ENCODE measurements at places on chromosomes 6 and 20. TPM values are rescaled to one million over a fixed set of nuclear protein-coding genes. Genes with fewer than 3 reads are reported as not detected.
A peak's percentile ranks its signal among the peaks of the same experiment; 100 is the strongest.

Gene BACH2
- 69.2 TPM for total RNA-seq

Gene FGD2
- total RNA-seq, result 0.57 TPM

Gene SALL4
- total RNA-seq, result 0.28 TPM

Gene MYO6
- total RNA-seq, result 0.14 TPM

Gene FAM209B
- 1.5 TPM for total RNA-seq

Gene LRRC73
- total RNA-seq, result 0.14 TPM

Gene PCK1
- total RNA-seq, result not detected

Gene DPPA5
- total RNA-seq, result not detected

Gene CD40
- total RNA-seq, result 2.7 TPM

Gene METTL24
- total RNA-seq, result not detected

Gene HAO1
- total RNA-seq, result not detected

Gene RGS17
- not detected for total RNA-seq

Gene MMUT
- total RNA-seq, result 13.1 TPM

Gene PDYN
- not detected for total RNA-seq

Gene MLIP
- not detected for total RNA-seq

Gene ZNF334
- 2.0 TPM for total RNA-seq

Gene DCDC2
- total RNA-seq, result not detected

DNA sequence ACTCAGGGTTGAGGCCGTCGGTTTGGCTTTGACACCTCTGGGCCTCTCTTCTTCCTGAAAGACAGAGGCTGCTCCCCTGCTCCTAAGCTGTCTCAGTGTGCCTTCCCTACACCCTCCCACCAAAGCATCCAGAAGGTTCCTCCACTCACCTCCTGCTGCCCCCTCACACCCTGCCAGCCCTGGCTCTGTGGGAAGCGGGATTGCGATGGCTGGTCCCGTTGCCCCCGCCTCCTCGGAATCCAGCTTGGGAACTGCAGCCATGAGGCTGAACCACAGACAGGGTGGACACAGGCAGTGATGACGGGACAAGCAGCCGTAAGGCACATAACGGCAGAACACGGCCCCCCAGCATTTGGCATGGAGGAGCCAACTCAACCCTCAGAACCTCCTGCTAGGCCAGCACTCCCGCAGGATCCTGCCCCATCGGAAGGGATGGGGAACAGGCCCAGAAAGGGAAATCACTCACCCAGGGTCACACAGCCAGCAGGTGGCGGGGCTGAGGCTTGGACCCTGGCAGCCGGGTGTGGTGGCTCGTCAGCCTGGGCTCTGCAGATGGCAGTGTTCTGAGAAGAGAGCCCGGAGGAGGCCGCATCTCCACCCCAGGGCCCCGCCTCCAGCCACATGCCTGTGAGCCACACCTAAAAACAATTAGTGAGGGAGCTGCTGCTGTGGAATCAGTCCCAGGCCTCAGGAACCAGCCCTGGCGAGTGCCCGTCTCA, 139.6 kb downstream of the PHACTR3 start:
- DNase-seq, result no peak

DNA sequence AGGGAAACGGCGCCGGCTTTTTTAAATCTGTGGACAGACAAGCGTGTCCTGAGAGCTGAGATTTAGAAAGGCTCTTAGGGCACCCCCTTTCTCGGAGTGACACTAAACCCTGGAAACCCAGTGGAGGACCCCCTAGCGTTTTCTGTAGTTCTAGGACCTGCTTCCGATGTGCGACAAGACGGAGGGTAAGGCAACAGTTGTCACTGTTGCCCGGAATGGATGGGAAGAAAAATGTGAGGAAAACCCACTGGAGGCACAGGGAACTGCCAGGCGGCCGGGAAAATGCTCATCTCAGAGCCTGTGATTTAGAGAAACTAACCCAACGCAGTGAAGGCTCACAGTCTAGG, 551 bp upstream of the ATP5F1E start:
- DNase-seq, result no peak

- DNase-seq, result no peak
Observed at GRCh38 chr6:164377348-164377918, 932.0 kb downstream of the C6orf118 start.

- no peak for DNase-seq
Observed at GRCh38 chr6:69937402-69938136, 71.2 kb downstream of the COL19A1 start.

- no peak for DNase-seq
Observed at GRCh38 chr6:139439349-139439748, 64.9 kb upstream of the CITED2 start.

- DNase-seq, result peak; percentile 72
Observed at GRCh38 chr6:63529498-63529897, 42.8 kb upstream of the LOC128125822 start.

DNA sequence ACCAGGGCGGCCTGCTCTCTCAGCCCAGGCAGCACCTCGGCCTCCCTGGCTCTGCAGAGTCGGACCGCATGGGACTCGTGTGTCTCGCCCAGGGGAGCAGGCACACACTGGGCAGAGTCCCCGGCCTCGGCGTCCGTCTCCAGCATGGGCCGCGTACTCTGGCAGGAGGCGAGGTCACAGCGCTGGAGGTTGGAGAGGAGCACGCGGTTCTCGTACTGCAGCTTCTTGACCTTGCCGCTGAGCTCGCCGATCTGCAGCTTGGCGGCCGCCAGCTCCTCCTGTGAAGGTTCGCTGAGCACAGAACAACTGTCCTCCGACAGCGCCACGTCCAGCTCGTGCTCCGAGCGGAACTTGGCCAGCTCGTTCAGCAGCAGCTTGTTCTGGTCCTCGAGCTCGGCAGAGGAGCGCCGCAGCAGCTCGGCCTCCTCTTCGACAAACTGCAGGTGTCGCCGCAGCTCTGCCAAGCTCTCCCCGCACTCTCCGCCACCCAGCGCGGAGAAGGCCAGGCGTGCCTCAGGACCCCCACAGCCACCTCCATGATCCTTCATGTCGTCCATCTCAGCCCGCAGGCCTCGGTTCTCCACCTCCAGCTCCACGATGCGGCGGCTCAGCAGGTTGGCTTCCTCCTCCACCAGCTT, 42.0 kb upstream of the DSN1 start:
- DNase-seq, result no peak

DNA sequence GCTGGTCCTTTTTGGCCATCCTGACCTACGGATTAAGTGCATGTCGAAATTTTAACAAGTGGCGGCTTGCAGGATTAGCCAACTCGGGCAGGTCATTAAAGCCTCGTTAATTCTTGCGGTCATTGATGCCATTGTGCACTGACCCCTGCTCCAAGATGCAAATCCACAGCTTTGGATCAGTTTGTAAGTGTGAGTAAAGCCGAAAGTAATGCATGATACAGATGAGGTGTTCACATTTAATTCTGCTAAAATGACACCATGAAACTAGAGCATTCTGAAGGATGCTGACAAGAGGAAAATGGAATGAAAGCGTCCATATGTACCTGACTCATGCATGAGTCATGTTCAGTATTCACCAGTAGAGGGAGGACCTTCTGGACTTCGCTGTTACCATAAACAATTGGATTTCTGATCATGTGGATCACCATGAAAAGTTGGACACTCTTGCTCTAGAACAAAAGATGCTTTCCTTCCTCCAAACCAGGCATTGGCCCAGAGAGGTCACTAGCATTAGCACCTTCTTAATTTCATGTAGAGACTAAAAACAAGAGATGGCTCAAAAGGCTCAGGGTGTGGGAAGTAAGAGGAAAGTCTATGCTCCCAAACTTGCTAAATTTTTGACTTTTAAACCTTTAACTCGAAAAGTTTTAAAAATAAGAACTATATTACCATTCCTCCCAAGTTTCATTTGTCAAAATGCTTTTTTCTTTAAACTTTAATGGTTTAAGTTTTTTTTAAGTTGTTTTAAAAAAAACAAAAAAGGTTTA, 48.0 kb downstream of the MUC22 start:
- no peak for DNase-seq

- peak; percentile 30 for DNase-seq
Observed at GRCh38 chr6:17574866-17575560, 25.1 kb upstream of the FAM8A1 start.

GRCh38 chr6:90229331-90230010, 67.2 kb downstream of the BACH2 start:
- DNase-seq, result no peak

DNA sequence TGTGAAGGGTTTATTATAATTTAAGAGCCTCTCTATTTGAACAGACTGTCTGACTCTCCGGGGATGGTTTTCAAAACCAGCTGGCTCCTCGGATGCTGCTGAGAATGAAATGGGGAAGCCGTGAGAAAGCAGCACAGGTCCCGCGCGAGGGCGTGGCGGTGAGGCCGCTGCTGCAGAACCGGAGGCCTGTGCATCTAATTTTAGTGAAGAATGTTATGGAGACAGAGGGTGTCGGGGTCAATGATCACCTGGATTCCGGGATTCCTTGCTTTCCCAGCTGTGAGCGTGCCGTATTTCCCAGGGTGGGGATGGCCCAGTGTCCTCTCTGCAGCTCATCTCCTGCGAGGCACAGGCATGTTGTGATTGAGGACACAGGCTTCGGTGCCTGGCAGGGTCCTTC, 348.0 kb downstream of the CDH4 start:
- DNase-seq, result no peak

DNA sequence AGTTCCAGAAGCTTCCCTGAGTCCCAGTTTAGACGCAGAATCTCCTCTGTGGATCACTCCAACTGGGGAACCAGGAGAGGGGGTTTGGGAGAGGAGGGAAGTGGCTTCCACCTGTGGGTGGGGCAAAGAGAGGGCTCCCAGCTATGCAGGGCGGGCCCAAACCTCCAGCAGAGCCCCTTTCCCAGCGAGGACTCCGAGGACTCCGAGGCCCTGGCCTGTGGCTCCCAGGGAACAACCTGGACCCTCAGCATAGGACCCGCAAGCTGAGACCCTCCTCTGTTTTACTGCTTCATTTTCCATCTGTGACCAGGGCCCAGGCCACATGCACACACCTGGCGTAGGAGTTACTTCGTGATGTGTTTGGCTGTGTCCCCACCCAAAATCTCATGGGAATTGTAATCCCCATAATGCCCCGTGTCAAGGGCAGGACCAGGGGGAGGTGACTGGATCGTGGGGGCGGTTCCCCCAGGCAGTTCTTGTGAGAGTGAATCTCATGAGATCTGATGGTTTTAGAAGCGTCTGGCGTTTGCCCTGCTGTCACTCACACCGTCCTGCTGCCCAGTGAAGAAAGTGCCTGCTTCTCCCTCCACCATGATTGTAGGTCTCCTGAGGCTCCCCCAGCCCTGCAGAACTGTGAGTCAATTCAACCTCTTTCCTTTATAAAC, 27.9 kb downstream of the NTSR1 start:
- DNase-seq, result no peak

GRCh38 chr20:6576726-6577125, 190.8 kb upstream of the BMP2 start:
- no peak for DNase-seq

DNA sequence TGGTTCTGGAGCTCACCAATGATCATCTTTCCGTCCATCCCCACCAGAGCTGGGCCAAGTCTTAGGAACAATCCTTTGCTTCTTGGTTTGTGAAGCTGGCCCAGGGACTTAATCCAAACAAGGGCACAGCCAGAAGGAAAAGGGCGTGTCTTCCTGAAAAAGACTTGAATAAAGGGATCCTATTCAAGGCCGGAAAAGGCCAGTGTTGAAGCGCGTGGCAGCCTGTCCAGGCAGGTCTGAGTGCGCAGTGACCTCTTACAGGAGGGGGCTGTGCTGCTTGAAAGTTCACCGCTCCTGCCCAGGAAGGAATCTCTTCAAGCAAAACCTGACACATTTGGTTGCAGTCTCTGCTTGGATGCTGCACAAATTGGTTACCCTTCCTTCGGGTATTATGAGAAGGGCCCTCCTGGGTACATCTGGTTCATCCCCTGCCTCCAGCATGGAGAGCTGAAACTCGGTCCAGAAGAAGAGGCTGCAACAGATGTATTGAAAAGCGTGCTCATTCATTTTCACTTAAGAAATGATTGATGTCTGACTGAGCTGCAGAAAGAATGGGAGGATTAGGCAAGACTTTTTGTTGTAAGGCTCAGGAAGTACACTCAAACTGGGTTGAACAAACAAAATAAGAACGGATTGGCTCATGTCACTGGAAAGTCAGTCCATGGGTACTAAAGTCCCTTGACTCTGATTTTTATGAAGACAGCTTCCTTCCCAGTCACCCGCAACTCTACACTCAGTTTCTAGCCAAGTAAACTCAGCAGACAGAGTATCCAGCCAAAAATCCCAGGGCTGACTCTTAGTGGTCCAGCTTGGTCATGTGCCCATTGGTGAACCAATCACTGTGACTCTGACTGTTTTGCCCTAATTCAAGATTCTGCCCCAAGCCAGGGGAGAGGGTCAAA, 136.3 kb downstream of the TFAP2C start:
- DNase-seq, result no peak

GRCh38 chr6:117521791-117522502, 39.5 kb downstream of the DCBLD1 start:
- no peak for DNase-seq

- no peak for DNase-seq
Observed at GRCh38 chr6:40160826-40161225, 226.6 kb upstream of the MOCS1 start.

GRCh38 chr20:4216866-4217265, 201.5 kb upstream of the RNF24 start:
- DNase-seq, result no peak

DNA sequence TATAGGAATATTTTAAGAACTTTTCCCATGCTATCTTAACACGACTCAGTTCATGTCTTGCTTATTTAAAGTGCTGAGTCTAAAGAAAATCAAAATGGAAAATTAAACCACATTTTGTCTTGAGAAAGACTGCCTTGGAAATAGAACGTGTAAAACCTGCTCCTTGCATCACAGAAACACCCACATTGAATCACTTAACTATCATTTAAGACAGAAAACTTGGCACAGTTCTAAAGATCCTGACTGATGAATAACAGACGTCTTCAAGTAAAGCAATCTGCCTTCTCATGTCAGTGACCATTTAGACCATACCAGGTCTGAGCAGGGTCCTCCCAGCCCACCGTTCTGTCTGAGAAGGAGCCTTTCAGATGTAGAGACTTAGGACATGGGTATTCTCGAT, 7.4 kb downstream of the PERP start:
- DNase-seq, result no peak

GRCh38 chr6:31579546-31580437, 2.4 kb downstream of the LTB start:
- peak; percentile 73 for DNase-seq

- no peak for DNase-seq
Observed at GRCh38 chr6:137013738-137014602, 30.8 kb downstream of the IL20RA start.

DNA sequence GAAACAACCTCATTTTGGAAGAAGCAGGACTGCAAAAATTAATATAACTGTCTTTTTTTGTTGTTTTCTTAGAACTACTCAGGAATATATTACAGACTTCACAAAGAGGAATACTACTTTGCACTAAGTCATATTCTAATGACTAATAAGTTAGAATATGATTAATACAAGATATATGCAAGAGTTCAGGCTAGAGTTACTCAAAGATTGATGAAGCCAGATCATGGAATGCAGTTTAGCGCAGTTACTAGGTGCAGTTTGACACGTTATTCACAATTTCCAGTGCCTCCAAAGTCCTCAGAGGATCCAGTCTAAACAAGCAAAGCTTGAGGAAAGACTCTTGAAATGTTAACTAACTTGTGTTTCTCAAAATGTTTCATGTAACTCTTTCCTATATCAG, 1.2 kb upstream of the MYCT1 start:
- no peak for DNase-seq

DNA sequence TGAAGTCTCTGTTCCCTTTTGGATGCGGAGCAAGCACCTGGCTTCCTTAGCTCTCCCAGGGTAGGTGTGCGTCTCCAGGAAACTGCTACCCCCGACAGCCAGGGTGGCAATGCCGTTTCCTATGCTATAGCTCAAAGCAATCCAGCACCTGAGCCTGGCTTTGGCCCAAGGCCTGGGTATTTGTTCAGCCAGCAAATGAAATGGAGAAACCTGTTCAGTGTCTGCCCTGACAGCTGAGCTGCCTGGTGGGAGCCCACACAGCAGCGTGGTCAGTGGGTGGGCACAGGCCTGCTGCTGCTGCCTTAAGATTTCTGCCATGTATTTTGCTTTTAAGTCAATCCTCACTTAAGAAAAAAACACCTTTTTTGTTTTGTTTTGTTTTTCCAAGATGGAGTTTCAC, 13.7 kb downstream of the SPATA2 start:
- DNase-seq, result no peak
